ENCODE measurements at places on chromosomes 5 and 9.
A peak's percentile ranks its signal among the peaks of the same experiment; 100 is the strongest.

DNA sequence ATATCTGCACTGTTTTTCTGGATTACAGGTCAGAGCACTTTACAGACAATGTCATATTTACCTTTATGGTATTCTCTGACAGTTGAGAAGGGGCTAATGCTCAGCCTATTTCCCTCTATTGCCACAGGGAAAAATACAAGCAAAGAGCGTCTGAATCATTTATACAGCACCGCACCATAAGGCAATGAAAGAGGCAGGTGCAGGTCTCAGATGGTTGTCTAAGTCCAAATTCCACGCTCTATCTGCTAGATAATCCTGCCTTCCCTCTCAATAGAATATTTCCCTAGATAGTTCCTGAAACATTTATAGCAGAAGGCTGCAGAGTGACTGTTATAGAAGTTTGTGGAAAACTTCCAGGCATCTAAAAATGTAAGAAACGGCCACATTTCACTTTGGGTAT, 446.1 kb upstream of the CDH6 start:
- no peak for DNase-seq

GRCh38 chr9:5670079-5670478, 41.2 kb downstream of the RIC1 start:
- DNase-seq, result no peak

GRCh38 chr5:171599957-171600612, 180.6 kb downstream of the FGF18 start:
- DNase-seq, result no peak

- DNase-seq, result no peak
These were observed 327.5 kb downstream of the EDIL3 start for GRCh38 chr5:84057211-84057610.

DNA sequence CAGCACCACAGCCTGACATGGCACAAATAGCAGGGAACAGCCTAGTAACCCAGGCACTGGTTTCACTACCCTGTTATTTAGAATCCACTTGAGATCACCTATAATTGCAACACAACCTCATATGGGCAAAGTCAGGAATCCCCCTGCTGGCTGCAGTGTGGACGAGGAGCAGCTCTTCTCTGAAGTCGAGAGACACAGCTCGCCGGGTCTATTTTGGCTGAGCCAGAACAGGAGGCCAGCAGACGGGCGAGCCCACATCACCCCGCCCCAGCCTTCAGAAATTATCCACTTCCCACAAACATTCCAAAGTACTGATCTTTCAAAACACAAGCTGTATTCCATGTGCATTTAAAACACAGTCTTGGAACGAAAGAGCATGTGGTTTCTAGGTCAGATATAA, 179.0 kb downstream of the ROR2 start:
- no peak for DNase-seq

GRCh38 chr5:132684491-132684890, 10.7 kb downstream of the IL4 start:
- DNase-seq, result no peak

GRCh38 chr5:58933891-58934628, 351.2 kb downstream of the RAB3C start:
- DNase-seq, result peak; percentile 45

- no peak for DNase-seq
These were observed 596 bp upstream of the ADAMTS6 start for GRCh38 chr5:65482296-65482735.

DNA sequence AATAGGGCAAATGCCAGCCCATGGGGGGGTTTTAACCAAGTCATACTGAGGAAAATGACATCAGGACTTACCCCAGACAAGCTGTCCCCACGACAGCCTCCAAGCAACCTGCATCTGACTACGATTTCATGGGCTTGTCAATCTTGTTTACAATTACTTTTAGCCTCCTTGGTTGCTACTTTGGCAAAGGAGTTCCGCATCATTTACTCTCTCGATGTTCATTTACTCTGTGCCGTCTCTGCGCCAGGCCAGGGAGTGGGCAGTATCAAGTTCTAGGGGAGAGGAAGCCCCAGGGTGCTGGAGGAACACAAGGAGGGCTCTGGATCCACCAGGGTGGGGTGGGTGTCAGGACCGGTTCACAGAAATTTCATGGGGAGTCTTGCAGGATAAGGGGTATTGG, 23.9 kb downstream of the PTPN3 start:
- no peak for DNase-seq

GRCh38 chr9:72691671-72692070, 170.3 kb downstream of the TMC1 start:
- no peak for DNase-seq

DNA sequence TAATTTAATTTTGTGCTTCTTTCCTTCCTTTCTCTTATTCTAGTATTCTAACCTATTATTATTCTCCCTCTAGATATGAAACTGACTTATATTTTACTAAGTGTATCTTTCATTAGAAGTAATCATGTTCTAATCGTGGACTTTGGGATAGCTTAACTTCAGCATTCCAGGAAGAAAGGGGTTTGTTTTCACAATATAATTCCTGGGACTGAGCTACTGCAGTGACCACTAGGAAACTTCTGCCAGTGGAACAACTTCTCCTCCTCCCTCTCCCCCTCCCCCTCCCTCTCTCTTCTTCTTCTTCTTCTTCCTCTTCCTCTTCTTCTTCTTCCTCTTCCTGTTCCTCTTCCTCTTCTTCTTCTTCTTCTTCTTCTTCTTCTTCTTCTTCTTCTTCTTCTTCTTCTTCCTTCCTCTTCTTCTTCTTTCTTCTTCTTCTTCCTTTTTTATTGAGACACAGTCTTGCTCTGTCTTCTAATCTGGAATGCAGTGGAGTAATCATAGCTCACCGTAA, 127.9 kb downstream of the NNT start:
- no peak for DNase-seq

DNA sequence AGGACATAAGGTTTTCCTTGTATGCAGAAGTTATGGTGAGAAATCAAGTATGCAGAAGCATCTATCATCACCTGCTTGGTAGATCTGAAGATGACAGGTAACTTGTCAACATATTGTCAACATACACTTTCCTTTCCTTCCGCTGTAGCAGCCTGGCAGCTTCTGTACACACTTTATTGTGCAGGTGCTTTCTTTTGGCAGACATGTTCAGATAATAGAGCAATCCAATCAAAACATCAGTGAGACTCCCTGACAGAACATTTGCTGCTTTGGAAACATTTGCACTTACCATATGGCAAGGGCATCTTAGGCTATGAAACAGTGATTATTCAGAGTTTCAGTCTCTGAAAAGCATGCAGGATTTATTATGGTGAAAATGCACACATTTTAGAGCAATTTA, 161.1 kb upstream of the CDH12 start:
- DNase-seq, result no peak

- no peak for DNase-seq
These were observed 27.5 kb downstream of the EHMT1 start for GRCh38 chr9:137646341-137646740.

DNA sequence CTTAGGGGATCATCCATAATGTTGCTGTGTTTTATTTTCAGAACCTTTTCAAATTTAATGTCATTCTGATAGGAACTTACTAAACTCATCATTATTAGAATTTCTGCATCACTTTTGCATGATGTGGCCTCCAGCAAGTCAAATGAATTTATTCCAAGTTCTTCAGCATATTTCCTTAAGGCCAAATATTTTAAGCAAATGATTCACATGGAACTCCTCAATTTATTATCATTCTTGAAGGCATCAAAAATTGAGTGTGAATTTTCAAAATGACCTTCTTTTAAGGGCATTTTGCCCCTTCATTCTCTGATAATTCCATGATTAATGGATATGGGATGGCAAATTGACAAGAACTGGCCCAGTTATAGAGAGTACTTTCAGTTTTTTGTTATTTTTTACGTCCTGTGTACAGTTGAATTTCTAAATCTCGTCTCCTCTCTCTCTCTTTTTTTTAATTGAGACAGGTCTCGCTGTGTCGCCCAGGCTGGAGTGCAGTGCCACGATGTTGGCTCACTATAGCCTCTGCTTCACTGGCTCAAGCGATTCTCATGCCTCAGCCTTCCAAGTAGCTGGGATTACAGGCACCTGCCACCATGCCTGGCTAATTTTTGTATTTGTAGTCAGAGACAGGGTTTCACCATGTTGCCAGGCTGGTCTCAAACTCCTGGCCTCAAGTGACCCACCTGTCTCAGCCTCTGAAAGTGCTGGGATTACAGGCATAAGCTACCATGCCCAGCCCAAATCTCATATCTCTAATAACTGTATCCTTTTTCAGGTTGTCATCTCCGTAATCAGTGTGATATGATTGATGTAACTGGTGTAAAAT, 29.1 kb downstream of the GPR21 start:
- no peak for DNase-seq
